ENCODE measurements at places on chromosomes 5 and 9. TPM values are rescaled to one million over a fixed set of nuclear protein-coding genes. Genes with fewer than 3 reads are reported as not detected.

Gene GAS1
- total RNA-seq: 99.9 TPM

Gene WWC1
- not detected for total RNA-seq

Gene IL4
- not detected for total RNA-seq

Gene FGF18
- total RNA-seq: not detected

Gene TXNDC8
- not detected for total RNA-seq

Gene JAKMIP2
- 5.7 TPM for total RNA-seq

Gene LECT2
- not detected for total RNA-seq

Gene IL31RA
- not detected for total RNA-seq

Gene LAMC3
- 0.14 TPM for total RNA-seq

Gene ISL1
- total RNA-seq: 1.1 TPM

GRCh38 chr5:112862085-112862484 is 998 bp downstream of the SRP19 start:
- no peaks in the 10 kb centered on the region for H3K36me3 ChIP-seq
- peaks cover 27% of the 10 kb centered on the region for H3K4me1 ChIP-seq
- H3K27me3 ChIP-seq: no peaks in the 10 kb centered on the region
- peak overlapping the region; percentile 84 for H3K4me3 ChIP-seq
- peak overlapping the region; percentile 79 for H3K27ac ChIP-seq

GRCh38 chr9:112443200-112443599 is 43.4 kb upstream of the KIAA1958 start:
- H3K4me1 ChIP-seq: no peaks in the 10 kb centered on the region
- no peak overlapping the region for H3K27ac ChIP-seq
- H3K27me3 ChIP-seq: no peaks in the 10 kb centered on the region
- H3K4me3 ChIP-seq: no peak overlapping the region
- H3K36me3 ChIP-seq: no peaks in the 10 kb centered on the region

GRCh38 chr9:95368377-95369160 is 51.1 kb upstream of the FANCC start:
- no peak overlapping the region for H3K4me3 ChIP-seq
- H3K27me3 ChIP-seq: no peaks in the 10 kb centered on the region
- H3K4me1 ChIP-seq: peaks cover 46% of the 10 kb centered on the region
- H3K27ac ChIP-seq: no peak overlapping the region
- DNase-seq: no peak
- H3K36me3 ChIP-seq: no peaks in the 10 kb centered on the region

- no peak overlapping the region for H3K4me3 ChIP-seq
- H3K27ac ChIP-seq: no peak overlapping the region
- H3K27me3 ChIP-seq: no peaks in the 10 kb centered on the region
- DNase-seq: no peak
Measured at GRCh38 chr5:128630121-128630520, 92.1 kb upstream of the FBN2 start.

DNA sequence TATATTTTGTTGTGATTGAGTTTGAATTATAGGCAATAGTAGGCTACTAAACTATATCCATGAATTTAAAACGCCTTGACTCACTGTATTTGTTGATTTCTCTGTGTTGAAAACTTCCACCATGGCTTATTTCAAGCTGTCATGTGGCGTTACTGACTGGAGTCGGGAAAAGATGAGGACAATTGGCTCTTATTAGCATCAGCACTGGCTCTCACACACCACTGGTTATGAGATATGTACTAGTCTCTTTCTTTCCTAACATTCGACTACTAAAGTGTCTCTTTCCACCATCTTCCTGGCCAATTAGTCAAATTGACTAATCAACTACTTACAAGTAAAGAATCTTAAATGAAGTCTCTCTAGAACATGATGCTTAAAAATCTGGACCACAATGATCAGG is 9.1 kb upstream of the DAB2 start:
- no peaks in the 10 kb centered on the region for H3K36me3 ChIP-seq
- H3K27ac ChIP-seq: no peak overlapping the region
- no peak overlapping the region for H3K4me3 ChIP-seq

DNA sequence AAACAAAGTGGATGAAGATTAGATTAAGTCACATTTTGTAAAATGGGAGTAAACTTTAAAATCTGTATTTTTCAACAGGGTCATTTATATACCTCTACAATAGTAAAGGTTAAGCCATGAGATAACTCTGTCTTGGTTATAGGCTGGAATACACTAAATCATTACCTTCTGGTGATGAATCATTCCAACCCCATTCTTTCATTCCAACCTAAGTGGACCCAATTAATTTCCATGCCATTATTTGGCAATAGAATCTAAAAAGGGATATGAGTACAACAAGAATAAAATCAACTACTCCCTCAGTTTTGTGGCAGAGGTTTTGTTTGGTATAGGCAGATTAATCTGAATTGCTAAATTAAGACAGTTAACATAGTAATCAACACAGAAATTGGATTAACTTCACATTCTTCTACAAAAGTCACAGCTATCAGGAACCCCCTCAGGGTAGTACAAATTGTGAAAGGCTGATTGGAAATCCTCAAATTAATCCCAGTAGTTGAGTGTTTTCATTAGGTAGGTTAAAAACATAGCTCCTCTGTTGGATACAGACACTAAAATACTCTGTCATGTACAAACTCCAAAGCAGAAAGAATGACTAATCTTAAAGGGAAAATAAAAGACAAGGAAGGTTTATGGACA is 54.2 kb downstream of the ELAVL2 start:
- H3K36me3 ChIP-seq: no peaks in the 10 kb centered on the region
- no peak for DNase-seq
- no peaks in the 10 kb centered on the region for H3K27me3 ChIP-seq
- H3K4me3 ChIP-seq: no peak overlapping the region

DNA sequence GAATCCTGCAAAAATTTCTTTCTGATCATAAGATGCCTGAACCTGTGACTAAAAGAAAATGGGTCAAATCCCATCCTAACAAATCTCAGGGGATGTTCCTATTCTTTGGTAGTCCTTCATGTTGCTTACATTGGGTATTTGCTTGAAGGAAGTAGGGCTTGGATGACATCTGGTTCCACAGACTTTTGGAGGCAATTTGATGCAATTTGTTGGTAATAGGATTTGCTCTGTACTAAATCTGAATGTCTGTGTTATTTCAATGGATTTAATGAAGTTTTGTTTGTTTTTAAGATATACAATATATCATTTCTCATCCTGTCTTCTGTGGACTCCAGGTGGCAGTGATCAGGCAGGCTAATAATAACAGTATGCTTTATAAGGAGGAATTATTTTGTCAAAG is 457.9 kb downstream of the ZSWIM6 start:
- H3K36me3 ChIP-seq: no peaks in the 10 kb centered on the region
- no peaks in the 10 kb centered on the region for H3K27me3 ChIP-seq
- no peak overlapping the region for H3K27ac ChIP-seq
- no peaks in the 10 kb centered on the region for H3K4me1 ChIP-seq

- H3K27me3 ChIP-seq: no peaks in the 10 kb centered on the region
- H3K4me3 ChIP-seq: no peak overlapping the region
- H3K36me3 ChIP-seq: no peaks in the 10 kb centered on the region
- no peak for DNase-seq
Measured at GRCh38 chr5:174022384-174023095, 23.0 kb upstream of the NSG2 start.

- no peaks in the 10 kb centered on the region for H3K36me3 ChIP-seq
- H3K4me1 ChIP-seq: no peaks in the 10 kb centered on the region
- no peak for DNase-seq
- no peaks in the 10 kb centered on the region for H3K27me3 ChIP-seq
Measured at GRCh38 chr5:34690301-34690700, 34.2 kb downstream of the RAI14 start.

GRCh38 chr9:107707915-107708441 is 218.4 kb upstream of the KLF4 start:
- H3K27me3 ChIP-seq: no peaks in the 10 kb centered on the region
- peaks cover 9% of the 10 kb centered on the region for H3K4me1 ChIP-seq
- no peaks in the 10 kb centered on the region for H3K36me3 ChIP-seq
- H3K27ac ChIP-seq: no peak overlapping the region

DNA sequence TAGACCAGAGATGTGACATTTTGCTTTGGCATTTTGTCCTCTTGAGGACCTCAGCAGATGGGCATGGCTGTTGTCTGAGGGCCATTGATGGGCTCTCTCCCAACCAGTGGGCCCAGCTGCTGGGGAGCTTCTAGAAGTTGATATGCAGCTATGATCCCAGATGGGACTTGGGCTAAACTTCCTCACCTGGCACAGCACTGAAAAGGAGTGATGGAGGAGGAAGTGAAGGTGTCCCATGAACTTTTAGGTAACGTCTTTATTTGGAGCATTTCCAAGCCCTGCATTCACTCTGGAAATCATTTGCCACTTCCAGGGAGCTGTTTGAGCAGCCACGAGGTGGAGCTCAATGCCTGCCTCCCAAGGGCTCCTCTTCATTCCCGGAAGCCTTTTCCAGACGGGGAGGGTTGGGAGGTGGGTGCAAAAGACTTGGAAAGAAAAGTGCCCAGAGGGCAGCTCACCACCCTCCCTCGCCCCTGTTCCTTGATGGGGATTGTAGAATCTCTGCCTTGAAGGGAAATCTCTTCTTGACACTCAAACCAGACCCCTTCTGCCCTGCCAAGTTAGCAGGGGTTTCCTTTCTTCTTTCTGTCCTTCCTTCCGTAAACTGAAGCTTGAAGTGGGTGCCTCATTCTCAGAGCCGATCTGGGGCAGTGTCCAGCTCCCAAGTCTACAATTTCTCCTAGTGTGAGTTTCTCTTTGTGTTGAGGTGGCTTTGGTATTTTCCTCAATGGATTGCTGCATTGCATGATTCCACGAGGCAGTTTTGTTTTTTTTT is 18.1 kb upstream of the NEUROG1 start:
- H3K27ac ChIP-seq: no peak overlapping the region
- DNase-seq: no peak
- H3K36me3 ChIP-seq: no peaks in the 10 kb centered on the region
- no peak overlapping the region for H3K4me3 ChIP-seq
- no peaks in the 10 kb centered on the region for H3K4me1 ChIP-seq

DNA sequence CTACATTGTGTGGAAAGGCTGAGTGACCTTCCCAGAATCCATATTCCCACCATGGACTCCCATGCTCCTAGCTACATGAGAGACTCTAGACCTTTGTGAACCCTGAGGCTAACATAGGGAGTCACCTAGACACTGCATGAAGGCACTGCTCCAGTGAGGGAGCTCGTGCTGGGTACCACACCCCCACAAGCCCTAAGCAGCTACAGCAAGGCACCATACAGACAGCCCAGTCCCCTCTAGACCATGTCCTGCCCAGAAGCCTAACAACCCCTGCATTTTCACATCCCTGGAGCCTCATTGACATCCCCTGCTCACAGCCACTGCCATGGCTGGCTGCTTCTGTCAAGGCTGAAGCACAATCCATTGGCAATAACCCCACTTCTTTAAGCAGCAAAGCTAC is 176.5 kb upstream of the CTNND2 start:
- H3K27ac ChIP-seq: no peak overlapping the region
- no peak for DNase-seq
- H3K4me3 ChIP-seq: no peak overlapping the region
- H3K36me3 ChIP-seq: no peaks in the 10 kb centered on the region
- no peaks in the 10 kb centered on the region for H3K27me3 ChIP-seq

DNA sequence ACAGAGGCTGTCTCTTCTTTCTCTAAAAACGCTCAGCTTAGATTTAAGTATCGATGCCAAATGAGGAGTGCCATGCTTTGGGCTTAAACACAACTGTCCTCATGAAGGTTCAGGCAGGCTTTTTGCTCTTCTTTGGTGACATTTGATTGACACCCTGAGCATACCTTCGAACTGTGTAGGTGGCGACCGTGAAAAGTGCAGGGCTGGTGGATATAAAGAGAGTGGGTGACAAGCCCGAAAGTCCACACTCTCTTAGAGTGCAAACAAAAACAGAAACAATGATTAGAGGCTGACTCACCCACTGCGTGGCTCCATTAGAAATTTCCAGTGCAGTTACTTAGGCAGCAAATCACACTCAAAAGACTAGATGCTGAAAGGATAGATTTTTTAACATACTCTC is 141.7 kb downstream of the SYK start:
- H3K4me3 ChIP-seq: no peak overlapping the region
- H3K27me3 ChIP-seq: no peaks in the 10 kb centered on the region
- no peak for DNase-seq
- H3K27ac ChIP-seq: no peak overlapping the region
- no peaks in the 10 kb centered on the region for H3K4me1 ChIP-seq

GRCh38 chr9:105911104-105911911 is 217.0 kb downstream of the TMEM38B start:
- no peaks in the 10 kb centered on the region for H3K36me3 ChIP-seq
- DNase-seq: no peak
- no peak overlapping the region for H3K4me3 ChIP-seq
- no peak overlapping the region for H3K27ac ChIP-seq
- H3K4me1 ChIP-seq: no peaks in the 10 kb centered on the region

GRCh38 chr5:26034813-26035212 is 1003.6 kb downstream of the CDH9 start:
- H3K4me1 ChIP-seq: no peaks in the 10 kb centered on the region
- no peaks in the 10 kb centered on the region for H3K36me3 ChIP-seq
- H3K4me3 ChIP-seq: no peak overlapping the region
- no peak overlapping the region for H3K27ac ChIP-seq
- no peak for DNase-seq
- no peaks in the 10 kb centered on the region for H3K27me3 ChIP-seq

DNA sequence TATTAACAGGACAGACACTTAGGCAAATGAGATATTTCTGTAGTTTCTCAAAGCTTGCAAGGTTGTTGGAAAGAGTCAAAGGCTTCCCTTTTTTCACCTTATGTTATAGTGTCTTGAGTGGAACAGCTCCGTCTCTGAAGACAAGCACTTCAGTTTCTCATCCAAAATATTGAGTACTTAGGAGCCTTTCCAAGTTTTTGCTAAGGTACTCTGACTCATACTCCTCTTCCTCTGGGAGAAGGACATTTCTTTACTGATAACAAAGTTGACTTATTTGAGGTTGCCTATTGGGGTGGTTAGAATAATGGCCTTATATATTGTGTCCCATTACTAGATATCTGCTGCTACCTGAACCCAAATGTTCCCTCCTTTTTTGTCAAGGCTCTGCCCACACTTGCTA is 869.6 kb downstream of the MAT2B start:
- no peaks in the 10 kb centered on the region for H3K36me3 ChIP-seq
- H3K4me1 ChIP-seq: no peaks in the 10 kb centered on the region
- no peak overlapping the region for H3K27ac ChIP-seq
- DNase-seq: no peak
- H3K4me3 ChIP-seq: no peak overlapping the region
- no peaks in the 10 kb centered on the region for H3K27me3 ChIP-seq

DNA sequence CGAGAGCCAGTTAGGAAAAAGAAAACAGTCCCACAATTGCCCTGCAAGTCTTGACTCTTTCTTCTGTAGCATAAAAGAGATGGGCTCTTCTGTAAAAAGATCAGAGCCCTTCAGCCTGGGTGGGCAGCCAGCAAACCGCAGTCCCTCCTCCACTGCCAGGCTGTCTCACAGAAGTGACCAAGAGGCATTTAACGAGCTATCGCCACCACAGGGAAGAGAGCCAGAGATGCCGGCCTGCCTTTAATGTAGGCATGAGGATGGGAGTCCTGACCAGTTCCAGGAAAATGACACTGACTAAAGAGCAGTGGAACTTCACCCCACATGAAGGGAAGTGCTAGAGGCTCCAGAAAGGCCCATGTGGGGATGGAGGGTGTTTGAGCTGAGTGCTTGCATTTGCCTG is 264.6 kb downstream of the NDUFS4 start:
- no peaks in the 10 kb centered on the region for H3K27me3 ChIP-seq
- no peak for DNase-seq
- no peaks in the 10 kb centered on the region for H3K4me1 ChIP-seq
- H3K27ac ChIP-seq: no peak overlapping the region
- no peak overlapping the region for H3K4me3 ChIP-seq

- no peak for DNase-seq
- peaks cover 7% of the 10 kb centered on the region for H3K4me1 ChIP-seq
- H3K27ac ChIP-seq: no peak overlapping the region
- no peak overlapping the region for H3K4me3 ChIP-seq
- no peaks in the 10 kb centered on the region for H3K27me3 ChIP-seq
Measured at GRCh38 chr5:119377066-119377465, 21.2 kb downstream of the TNFAIP8 start.

GRCh38 chr5:169832845-169833244 is 147.4 kb downstream of the INSYN2B start:
- no peaks in the 10 kb centered on the region for H3K27me3 ChIP-seq
- H3K4me1 ChIP-seq: no peaks in the 10 kb centered on the region
- H3K27ac ChIP-seq: no peak overlapping the region
- no peaks in the 10 kb centered on the region for H3K36me3 ChIP-seq
